Prostate gland (tissue), 2 donors: ENCODE measurements at places on chromosomes 3 and 15. TPM values are rescaled to one million over a fixed set of nuclear protein-coding genes. Genes with fewer than 3 reads are reported as not detected.

Gene GOLGA6L4
- 3.6 TPM for total RNA-seq

Gene ERICH6
- 0.09 TPM for total RNA-seq

Gene ZNF80
- 0.62 TPM for total RNA-seq

Gene PLSCR4
- 77.4 TPM for total RNA-seq

Gene BOC
- total RNA-seq = 42.3 TPM

Gene MAP6D1
- total RNA-seq = 17.3 TPM

Gene NEK10
- 9.1 TPM for total RNA-seq

Gene CATSPER2
- 10.1 TPM for total RNA-seq

Gene SHC4
- 0.27 TPM for total RNA-seq

Gene NIPA2
- 34.9 TPM for total RNA-seq

Gene ADIPOQ
- total RNA-seq = not detected

Gene ZPLD1
- total RNA-seq = 0.28 TPM

Gene TGM4
- 7.4 TPM for total RNA-seq

Gene APBA2
- total RNA-seq = 25.3 TPM

Gene SEMA3G
- 3.5 TPM for total RNA-seq

Gene SCAANT1
- not detected for total RNA-seq

Gene DLG1
- 59.0 TPM for total RNA-seq
